Activated naive CD4-positive, alpha-beta T cell treated with anti-CD3 and anti-CD28 coated beads, Interleukin-2, amount 10 ng/mL, durations not matched to agents 7 days and 5 days (primary cell): ENCODE measurements at places on chromosomes 5 and 9.

- DNase-seq, result no peak
Measured at GRCh38 chr5:15850939-15851341, 328.7 kb downstream of the MARCHF11 start.

- no peak for DNase-seq
Measured at GRCh38 chr9:16258708-16259107, 611.8 kb downstream of the BNC2 start.

DNA sequence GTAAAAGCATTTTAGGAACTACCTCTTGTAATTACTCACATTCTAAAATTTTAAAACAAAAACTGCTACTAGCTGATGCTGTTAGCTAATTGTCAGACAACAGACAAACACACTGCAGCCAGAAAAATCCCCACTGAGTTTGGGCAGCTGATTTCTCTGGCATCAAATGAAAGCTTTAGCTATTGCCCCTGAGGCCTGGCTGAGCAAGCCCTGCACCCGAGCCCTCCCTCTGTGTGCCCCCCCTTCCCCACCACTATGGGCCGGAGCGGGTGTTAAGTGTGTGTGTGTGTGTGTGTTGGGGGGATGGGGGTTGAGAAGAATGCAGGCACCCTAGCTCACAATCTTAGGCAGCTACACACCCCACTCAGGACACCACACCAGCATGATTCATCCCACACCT, 2.4 kb downstream of the NEUROG1 start:
- DNase-seq, result no peak

DNA sequence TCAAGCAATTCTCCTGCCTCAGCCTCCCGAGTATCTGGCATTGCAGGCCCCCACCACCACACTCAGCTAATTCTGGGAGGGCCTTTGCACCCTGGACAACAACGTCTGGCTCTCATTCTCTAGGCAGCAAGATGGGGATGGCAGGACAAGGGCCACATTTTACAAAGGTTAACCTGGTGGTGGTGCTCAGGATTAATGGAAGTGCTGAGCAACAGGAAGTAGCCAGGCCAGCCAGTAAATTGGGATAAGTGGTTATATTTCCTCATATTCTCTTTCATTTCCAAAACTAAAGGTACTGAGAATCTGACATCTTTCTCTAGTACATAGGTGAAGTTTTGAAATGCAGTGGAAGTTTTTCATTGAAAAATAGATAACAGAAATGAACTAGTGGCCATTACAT, 24.7 kb upstream of the ASPN start:
- DNase-seq, result no peak

GRCh38 chr5:91401175-91401574, 18.1 kb upstream of the ARRDC3 start:
- DNase-seq, result no peak

DNA sequence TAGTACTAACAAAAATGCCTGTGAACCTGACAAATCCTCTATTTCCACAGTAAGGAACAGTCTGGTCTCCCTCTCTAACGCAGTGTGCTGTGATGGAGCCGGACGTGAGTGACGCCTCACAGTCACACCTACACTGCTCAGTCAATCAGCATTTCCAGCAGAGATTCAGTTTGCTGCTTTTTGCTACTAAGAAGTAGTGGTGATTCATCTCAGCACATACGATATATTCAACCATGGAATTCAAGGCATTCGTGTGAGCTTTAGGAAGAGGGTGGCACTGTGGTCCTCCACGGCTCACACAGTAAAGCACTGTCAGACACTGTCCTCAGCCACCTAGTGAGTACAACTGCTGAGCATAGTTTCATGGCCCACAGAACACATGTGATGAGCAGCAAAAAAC, 70.9 kb downstream of the SETX start:
- no peak for DNase-seq

DNA sequence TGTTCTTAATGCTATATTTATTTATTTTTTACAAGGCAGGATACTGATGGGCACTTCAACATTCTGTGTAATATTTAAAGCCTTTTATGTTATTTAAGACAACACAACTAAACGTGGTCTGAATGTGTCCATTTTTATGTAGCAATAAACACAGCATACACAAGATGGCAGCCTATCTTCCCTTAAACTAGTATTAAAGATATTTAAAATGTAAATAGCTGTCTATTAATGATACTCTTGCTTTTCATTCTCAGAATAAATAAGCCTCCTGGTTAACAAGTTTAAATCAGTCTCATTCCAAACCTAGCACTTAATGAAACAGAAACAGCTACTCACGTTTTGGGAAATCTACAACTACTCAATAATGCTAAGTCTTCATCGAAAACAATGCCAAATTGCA, 315.7 kb downstream of the MCTP1 start:
- no peak for DNase-seq

GRCh38 chr5:154461531-154461930, 15.7 kb downstream of the SAP30L start:
- no peak for DNase-seq

DNA sequence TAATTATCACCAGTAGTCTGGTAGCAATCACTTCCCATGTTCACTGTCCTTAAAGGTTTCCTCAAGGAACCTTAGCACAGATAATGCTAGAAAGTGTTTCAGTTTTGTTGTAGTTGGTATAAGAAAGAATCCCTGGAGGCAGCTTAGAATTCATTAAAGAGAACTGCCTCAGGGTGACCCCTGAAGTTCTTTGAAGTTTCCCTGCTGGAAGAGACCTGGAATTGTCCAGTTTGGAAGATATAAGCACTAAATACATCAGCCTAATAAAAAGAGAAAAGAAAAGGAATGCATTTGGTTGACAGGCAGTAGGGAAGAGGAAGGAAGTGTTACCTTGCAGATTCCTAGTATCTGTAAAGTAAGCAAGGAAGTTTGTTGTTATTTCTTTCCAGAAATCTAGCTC, 999.6 kb upstream of the DMAC1 start:
- DNase-seq, result no peak

- no peak for DNase-seq
Measured at GRCh38 chr5:11043881-11044280, 282.8 kb upstream of the DAP start.

DNA sequence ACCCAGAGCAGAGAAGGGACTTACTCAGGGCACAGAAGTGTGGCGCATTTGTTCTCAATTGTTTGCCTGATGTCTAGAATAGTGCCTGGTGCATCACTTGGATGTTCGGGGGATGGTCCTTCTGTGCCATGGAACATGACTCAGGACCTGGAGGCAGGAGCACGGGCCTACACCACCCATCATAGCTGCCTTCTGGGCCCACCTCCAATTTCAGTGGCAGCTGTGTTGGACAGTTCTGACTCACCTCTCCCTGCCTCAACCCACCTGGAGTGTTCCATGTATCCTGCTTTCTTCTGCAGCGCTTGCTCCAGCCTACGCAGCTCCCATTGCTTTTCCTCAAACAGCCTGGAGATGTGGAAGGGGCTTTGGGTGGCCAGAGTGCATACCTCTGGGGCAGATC, 12.5 kb upstream of the CXCL14 start:
- DNase-seq, result no peak

GRCh38 chr5:65742565-65743231, 20.7 kb downstream of the NLN start:
- peak; percentile 29 for DNase-seq
